ENCODE measurements at places on chromosomes 7 and 10. TPM values are rescaled to one million over a fixed set of nuclear protein-coding genes. Genes with fewer than 3 reads are reported as not detected.

The TET1 gene
- 2.4 TPM for total RNA-seq

The SLC29A4 gene
- total RNA-seq, result 3.8 TPM

The CYTH3 gene
- total RNA-seq, result 30.7 TPM

The OR13A1 gene
- total RNA-seq, result not detected

The ALDH18A1 gene
- total RNA-seq, result 78.2 TPM

The CUX1 gene
- total RNA-seq, result 62.0 TPM

The HOXA7 gene
- total RNA-seq, result 17.7 TPM

The CRPPA gene
- 2.0 TPM for total RNA-seq

The AEBP1 gene
- 40.8 TPM for total RNA-seq

The DENND11 gene
- total RNA-seq, result 27.1 TPM

The GLI3 gene
- total RNA-seq, result 10.9 TPM

The LRRC18 gene
- not detected for total RNA-seq

The FAM237B gene
- not detected for total RNA-seq

The INA gene
- 4.3 TPM for total RNA-seq

The NPFFR1 gene
- total RNA-seq, result not detected

The UBN2 gene
- 9.3 TPM for total RNA-seq

The SPDYE8 gene
- total RNA-seq, result not detected

Measured in glomerular endothelial cell (primary cell).